ENCODE measurements at places on chromosomes 6 and 20. TPM values are rescaled to one million over a fixed set of nuclear protein-coding genes. Genes with fewer than 3 reads are reported as not detected.
A peak's percentile ranks its signal among the peaks of the same experiment; 100 is the strongest.

DNA sequence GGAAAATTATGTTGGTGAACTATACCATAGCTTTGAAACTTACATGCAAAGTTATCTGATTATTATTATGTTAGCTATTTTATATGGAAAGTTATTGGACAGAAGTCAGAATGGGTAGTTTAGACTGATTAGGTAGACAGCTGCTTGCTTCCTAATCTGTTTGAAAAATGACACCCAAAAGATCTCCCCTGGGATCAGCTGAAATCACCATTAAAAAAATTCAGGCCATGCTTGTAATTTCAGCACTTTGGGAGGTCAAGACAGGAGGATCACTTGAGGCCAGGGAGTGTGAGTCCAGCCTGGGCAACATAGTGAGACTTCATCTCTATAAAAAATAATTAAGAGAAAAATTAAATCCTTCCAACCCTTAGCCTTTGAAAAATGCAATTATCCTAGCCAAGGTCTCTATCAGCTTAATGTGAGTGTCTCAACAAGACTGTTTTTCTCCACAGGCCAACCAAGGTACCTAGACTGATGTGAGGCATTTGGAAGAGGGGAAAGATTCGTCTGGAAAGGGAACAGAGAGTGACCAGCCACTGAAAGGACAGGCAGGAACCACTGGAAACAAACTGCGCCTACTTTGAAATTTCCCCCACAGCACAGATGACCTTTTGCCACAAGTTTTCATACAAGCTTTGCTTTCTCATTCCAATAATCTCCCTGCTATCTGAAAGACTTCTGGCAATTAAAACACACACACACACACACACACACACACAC is 232.3 kb downstream of the GMPR start:
- no peaks in the 10 kb centered on the region for H3K27me3 ChIP-seq
- H3K4me1 ChIP-seq: peaks cover 14% of the 10 kb centered on the region
- peak overlapping the region; percentile 6 for H3K27ac ChIP-seq
- H3K36me3 ChIP-seq: no peaks in the 10 kb centered on the region

GRCh38 chr6:132860254-132860653 is 45.9 kb downstream of the RPS12 start:
- H3K36me3 ChIP-seq: no peaks in the 10 kb centered on the region
- DNase-seq: no peak
- no peak overlapping the region for H3K27ac ChIP-seq
- H3K4me3 ChIP-seq: no peak overlapping the region

- no peaks in the 10 kb centered on the region for H3K36me3 ChIP-seq
- H3K4me1 ChIP-seq: no peaks in the 10 kb centered on the region
- no peak overlapping the region for H3K27ac ChIP-seq
- no peaks in the 10 kb centered on the region for H3K27me3 ChIP-seq
These were observed 137.8 kb downstream of the BTBD9 start for GRCh38 chr6:38501931-38502330.

GRCh38 chr6:134686071-134686470 is 263.8 kb downstream of the ALDH8A1 start:
- no peak overlapping the region for H3K27ac ChIP-seq
- no peaks in the 10 kb centered on the region for H3K36me3 ChIP-seq
- peaks cover 8% of the 10 kb centered on the region for H3K27me3 ChIP-seq
- no peak overlapping the region for H3K4me3 ChIP-seq

Gene SNHG17
- total RNA-seq: 49.6 TPM

Gene GJA1
- total RNA-seq: not detected

Measured in B cell (primary cell).